Tibial artery (tissue), 4 donors: ENCODE measurements at places on chromosomes 6 and 20.
A peak's percentile ranks its signal among the peaks of the same experiment; 100 is the strongest.

GRCh38 chr20:58583176-58583575, 67.9 kb upstream of the STX16 start:
- peak; percentile 10 for DNase-seq

DNA sequence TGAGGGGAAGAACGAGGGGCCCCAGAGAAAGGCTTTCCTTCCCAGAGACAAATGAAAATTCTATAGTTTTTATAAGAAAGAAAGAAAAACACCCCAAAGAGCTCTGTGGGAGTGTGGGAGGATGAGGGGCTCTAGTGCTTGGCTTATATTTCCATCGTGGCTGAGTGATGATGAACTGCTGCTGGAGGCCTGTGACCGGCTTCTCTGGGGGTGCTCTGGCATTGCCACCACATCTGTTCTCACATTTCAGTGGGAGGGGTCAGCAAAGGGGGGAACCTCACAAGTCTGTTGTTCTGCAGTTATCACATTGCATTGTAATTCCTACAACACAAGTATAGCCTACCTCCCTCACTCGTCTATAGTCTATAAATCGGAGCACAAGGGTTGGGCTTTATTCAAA, 67.6 kb upstream of the BACH2 start:
- no peak for DNase-seq

DNA sequence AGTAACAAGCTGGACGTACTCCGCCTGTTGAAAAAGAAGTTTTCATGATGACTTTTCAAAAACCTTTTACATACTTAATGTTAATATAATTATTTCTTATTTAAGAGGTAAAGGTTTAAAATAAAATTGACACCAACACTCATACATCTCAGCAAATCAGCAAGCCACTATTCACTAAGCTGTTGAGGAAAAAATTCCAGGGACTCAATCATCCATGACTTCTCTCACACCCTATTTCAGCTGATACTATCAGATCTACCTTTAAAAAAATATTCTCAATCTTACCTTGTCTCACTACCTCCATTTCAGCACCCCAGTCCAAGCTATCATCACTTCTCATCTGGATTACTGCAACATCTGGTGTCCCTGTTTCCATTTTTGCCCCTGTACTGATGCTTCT, 109.3 kb downstream of the HACE1 start:
- DNase-seq = no peak

- DNase-seq = no peak
Measured at GRCh38 chr6:13006578-13007300, 290.2 kb downstream of the PHACTR1 start.

GRCh38 chr6:10205892-10206291, 209.0 kb downstream of the TFAP2A start:
- DNase-seq = no peak

DNA sequence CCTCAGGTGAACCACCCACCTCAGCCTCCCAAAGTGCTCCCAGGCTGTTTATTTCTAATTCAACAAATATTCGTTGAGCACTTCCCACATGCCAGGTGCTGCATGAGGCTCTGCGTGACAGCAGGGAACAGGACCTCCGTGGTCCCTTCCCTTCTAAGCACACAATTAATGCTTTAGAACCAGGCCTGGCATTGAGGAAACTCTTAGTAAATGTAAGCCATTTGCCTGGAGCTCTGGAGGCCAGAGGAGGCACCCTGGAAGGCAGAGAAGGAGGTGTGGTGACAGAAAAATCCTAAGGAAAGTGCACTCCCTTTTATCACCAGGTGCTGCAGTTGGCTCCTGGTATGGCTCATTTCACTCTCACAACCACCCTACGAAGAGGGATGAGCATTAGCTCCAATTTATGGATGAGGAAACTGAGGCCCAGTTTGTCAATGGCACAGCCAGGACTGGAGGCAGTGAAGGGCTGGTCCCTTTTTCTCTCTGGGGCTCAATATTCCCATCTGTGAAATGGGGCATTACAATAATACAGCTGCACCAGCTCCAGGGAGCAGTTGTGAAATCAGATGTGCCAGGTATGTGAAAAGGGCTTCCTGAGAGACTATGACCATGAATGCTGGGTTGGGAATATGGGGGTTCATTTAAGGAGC, 8.1 kb upstream of the ID1 start:
- DNase-seq = no peak

GRCh38 chr20:15937179-15937578, 636.1 kb downstream of the KIF16B start:
- DNase-seq = no peak

- DNase-seq = no peak
Measured at GRCh38 chr6:100780648-100781047, 100.5 kb downstream of the ASCC3 start.

GRCh38 chr6:112027942-112028674, 25.8 kb upstream of the CCN6 start:
- DNase-seq = no peak

DNA sequence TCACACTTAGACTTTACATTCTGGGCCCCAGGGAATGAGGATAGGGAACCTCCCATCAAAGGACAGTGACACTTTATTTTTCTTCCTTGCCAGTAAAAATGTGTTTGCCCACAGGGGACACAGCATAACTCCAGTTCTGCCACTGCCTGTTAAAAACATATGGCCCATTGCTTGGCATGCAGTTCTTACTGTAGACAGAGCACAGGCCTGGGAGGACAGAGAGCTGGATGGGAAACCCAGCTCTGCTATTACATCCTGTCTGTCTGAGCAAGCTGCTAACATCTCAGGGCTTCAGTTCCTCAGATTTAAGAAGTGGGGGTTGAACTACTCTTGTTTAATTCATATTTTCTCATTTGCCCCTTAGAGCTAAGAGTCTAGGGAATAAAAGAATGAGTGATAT, 120.2 kb downstream of the AKAP7 start:
- no peak for DNase-seq

DNA sequence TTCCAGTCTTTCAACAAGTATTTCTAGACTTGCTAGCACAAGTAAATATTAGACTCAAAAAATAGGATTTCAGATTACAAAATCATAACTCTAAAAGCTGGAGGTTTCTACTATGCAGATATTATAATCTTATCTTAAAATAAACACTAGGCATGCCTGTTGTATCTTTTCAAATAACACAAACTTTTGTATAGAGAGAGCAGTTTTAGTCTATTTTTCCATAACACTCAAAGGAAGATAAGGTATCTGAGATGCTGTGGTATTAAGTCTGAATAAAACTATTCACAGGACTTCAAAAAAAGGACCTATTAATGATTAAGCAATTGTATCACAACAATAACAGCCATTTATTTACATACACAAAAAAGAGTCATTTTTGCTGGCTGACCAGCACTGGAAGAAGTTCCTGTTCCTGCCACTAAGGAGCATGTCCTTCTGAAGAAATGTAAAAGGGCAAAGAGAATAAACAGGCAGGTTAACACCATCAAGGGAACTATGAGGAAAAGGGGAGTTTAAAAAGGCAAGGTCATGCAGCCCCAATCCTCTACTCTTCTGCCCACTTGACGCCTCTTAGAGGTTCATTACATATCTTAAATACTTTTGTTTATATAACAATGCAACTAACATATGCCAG, 39.4 kb downstream of the REPS1 start:
- DNase-seq = no peak

DNA sequence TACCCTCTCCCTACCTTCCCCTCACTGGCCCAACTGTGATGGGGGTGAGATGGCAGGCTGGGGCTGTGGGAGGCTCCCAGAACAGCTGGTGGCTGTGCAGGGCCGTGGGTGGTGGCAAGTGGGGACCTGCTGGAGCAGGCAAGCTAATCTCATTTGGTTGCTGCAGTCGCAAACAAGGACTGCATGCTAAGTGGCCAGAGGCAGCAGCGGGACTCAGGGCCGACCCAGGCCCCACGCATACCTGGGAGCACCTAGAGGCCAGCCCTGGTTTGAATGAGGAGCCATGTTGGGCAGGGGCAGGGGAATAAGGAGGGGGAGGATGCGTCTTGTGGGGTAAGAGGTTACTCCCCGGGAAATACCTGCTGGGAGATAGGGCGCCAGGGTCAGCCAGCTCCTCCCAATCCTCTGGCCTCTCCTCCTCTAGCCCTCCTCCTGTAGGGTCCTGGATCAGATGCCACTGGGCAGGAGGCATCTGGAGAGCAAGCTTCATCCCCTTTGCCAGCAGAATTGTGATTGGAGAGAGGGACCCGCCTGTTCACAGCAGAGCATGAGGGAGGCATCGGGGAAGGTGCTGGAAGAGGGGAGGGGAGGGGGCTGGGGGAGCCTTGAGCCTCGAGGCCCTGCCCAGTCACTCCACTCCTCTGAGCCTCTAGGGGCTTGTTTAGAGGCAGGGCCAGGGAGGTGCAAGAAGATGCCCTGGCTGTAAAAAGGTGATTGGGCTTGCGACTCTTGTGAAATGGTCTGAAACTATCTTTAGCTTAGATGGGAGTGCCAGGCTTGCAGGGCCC, 24.3 kb upstream of the CDH22 start:
- no peak for DNase-seq

DNA sequence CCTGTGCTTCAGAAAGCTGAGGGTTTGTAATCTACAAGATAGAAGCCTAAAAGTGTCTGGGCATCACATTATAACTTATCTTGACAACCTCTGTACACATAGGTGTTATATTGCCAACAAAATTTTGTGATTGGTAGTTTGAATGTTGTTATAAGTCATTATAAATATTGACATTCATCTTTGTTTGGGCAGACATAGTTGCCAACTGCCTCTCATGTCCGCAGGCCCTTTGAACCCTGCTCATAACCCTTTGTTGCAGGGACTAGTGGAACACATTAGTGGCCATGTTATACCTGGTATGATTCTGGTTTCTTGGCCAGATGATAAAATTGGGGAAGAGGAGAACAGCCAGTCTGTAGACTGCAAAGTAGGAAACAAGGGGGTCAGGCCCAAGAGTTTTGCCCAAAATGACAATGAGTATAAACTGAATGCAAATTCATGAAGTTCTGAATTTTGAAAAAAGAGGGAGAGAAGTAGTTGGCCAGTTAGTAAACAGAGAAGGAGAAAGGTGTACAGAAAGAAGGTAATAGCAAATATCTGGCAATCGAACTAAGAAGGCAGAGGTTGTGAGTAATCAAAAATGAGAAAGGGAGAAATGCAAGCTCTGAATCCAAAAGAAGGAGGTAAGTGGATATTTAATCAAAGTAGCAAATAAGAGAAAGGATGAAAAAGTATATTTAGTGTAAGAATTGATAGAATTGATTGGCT, 21.6 kb upstream of the LMBRD1 start:
- no peak for DNase-seq

DNA sequence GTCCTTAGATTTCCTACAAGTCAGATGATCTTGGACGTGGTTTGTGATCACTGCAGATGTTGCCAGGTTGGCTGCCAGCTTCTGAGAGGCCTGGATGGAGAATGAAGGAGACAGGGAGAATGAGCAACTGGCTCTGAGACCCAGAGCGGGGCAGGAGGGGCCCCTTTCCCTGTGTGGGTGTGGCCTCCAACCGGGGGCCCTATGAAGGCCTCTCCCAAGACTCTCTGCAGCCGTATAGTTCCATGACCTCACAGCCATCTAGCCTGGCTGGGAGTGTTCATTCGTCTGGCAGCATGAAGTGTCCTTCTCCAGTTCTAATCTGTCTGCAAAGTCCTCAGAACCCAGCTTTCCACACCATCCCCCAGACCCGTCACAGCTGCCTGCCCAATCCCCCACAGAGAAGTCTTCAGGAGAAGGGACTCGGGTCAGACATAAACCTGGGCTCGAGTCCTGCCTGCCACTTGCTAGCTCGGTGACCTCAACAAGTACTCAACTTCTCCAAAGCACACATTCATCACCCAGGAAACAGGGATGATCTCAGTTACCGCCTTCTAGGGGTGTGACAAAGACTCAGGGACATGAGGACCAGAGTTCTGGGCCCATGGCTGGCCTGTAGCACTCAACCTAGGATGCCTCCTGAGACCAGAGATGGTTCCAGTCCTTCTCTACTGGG, 122.6 kb downstream of the EDN3 start:
- DNase-seq = no peak

- DNase-seq = no peak
Measured at GRCh38 chr20:21387528-21387927, 9.8 kb downstream of the NKX2-4 start.

DNA sequence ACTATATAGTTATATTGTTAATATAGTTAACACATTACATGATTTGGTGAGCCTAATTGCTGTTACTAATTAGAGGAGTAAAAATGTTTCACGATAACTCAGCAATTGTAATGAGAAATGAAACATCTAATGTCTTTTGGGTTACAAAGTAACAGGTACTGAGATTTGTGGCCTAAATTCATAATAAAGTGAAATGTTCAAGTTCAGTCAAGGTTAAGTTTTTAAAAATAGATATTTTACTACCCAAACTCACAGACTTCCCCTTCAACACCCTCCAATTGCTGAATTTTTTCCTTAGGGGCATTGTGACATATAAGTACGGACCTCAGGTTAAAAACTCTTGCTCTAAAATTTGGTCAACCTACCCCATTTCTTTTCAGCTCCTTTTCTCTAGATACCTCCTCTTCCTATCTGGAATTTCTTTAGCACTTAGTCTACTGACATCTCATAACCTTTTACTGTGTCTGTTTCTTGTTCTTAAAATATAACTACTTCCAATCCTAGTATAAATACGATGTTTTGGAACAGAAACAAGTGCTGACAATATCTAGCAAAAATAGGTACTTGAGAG, 112.3 kb upstream of the PRSS16 start:
- DNase-seq = no peak

- peak; percentile 92 for DNase-seq
Measured at GRCh38 chr20:57657535-57658446, 37.6 kb upstream of the ZBP1 start.

DNA sequence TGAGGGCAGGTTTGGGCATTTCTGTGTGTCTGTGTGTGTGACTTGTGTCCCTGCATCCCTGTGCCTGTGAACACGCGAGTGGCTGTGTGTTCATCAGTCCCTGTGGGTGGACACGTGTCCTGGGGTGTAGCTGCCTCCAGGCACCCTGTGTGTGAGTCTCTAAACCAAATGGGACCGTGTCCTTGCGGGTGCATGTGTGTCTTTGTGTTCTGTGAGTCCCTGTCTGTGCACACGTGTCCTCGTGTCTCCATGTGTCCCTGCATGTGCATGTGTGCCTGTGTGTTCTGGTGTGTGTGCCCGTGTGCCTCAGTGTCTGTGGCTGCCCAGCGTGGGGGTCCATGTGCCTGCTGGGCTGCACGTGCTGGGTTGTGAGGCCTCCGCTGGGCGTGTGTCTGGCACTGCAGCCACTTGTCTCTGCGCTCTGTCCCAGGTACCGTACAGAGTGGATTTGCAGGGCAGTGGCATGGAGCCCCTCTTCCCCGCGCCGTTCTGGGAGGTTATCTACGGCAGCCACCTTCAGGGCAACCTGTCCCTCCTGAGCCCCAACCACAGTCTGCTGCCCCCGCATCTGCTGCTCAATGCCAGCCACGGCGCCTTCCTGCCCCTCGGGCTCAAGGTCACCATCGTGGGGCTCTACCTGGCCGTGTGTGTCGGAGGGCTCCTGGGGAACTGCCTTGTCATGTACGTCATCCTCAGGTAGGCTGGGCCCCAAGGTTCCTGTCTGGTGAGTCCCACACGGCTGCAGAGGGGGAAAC, 8.2 kb upstream of the LKAAEAR1 start:
- DNase-seq = no peak

- DNase-seq = no peak
Measured at GRCh38 chr6:151330130-151330696, 61.1 kb downstream of the ZBTB2 start.
